Effector memory CD8-positive, alpha-beta T cell (primary cell): ENCODE measurements at places on chromosomes 5 and 9.
A peak's percentile ranks its signal among the peaks of the same experiment; 100 is the strongest.

GRCh38 chr5:17709011-17709710, 74.9 kb downstream of the TAF11L14 start:
- no peaks in the 10 kb centered on the region for H3K36me3 ChIP-seq
- H3K4me3 ChIP-seq = no peak overlapping the region
- H3K27me3 ChIP-seq = no peaks in the 10 kb centered on the region

- H3K4me3 ChIP-seq = no peak overlapping the region
- DNase-seq = no peak
- H3K36me3 ChIP-seq = no peaks in the 10 kb centered on the region
- no peaks in the 10 kb centered on the region for H3K27me3 ChIP-seq
- H3K27ac ChIP-seq = peak overlapping the region; percentile 8
These were observed 87.5 kb downstream of the TTLL11 start for GRCh38 chr9:122005597-122005996.

GRCh38 chr5:91293131-91293530, 90.0 kb downstream of the ARRDC3 start:
- no peaks in the 10 kb centered on the region for H3K36me3 ChIP-seq
- H3K27me3 ChIP-seq = no peaks in the 10 kb centered on the region
- H3K4me1 ChIP-seq = peaks cover 5% of the 10 kb centered on the region
- no peak overlapping the region for H3K4me3 ChIP-seq
- H3K27ac ChIP-seq = no peak overlapping the region
- no peak for DNase-seq

GRCh38 chr5:113474100-113474728, 14.0 kb downstream of the MCC start:
- no peaks in the 10 kb centered on the region for H3K36me3 ChIP-seq
- peaks cover 53% of the 10 kb centered on the region for H3K27me3 ChIP-seq
- no peak for DNase-seq
- no peaks in the 10 kb centered on the region for H3K4me1 ChIP-seq
- H3K27ac ChIP-seq = no peak overlapping the region

DNA sequence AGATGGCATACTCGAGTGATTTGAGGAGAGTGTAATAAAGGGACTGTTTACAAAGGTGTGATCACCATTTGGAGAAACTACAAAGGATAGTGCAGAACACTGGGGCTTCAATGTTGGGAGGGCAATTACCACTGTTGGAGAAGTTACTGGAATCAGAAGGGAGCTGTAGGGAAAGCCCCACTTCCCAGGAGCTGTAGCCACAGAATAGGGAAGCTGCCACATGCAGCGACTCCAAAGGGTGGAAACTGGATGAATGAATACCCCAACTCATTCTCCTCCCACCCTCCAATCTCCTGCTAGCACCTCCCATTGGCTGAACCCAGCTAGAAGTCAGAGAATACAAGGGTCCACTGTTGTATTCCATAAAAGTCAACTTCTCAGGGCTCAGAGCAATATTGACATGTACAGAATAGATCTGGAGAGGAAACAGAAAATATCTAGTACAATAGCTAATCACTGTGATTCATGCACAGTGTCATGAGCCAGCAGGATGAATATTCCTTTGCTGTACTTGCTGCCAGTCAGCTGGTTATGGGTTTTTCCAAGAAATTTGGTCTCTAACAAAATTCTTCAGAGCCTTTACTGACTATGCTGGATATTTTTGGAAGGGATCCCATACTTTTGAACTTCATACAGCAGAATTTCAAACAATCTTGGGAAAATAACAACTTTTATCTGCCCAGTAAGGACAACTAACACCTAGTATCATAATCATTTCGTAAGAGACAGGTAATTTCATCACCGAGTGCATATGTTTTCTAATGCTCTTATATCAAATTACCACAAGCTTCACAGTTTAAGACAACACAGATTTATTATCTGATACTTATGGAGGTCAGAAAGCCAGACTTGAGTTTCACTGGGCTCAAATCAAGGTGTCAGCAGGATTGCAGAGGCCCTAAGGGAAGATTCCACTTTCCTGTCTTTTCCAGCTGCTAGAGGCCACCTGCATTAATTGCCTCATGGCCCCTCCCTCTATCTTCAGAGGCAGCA, 39.6 kb downstream of the PDCD1LG2 start:
- no peaks in the 10 kb centered on the region for H3K36me3 ChIP-seq
- H3K27me3 ChIP-seq = peaks cover 6% of the 10 kb centered on the region
- H3K27ac ChIP-seq = no peak overlapping the region
- H3K4me3 ChIP-seq = no peak overlapping the region
- DNase-seq = no peak

GRCh38 chr5:85646641-85647040, 971.1 kb upstream of the COX7C start:
- H3K27me3 ChIP-seq = no peaks in the 10 kb centered on the region
- H3K36me3 ChIP-seq = no peaks in the 10 kb centered on the region
- no peak overlapping the region for H3K27ac ChIP-seq

GRCh38 chr5:116062352-116062751, 22.5 kb upstream of the COMMD10 start:
- peaks cover 36% of the 10 kb centered on the region for H3K27me3 ChIP-seq
- no peak for DNase-seq
- no peak overlapping the region for H3K4me3 ChIP-seq
- no peaks in the 10 kb centered on the region for H3K4me1 ChIP-seq
- H3K27ac ChIP-seq = no peak overlapping the region
- H3K36me3 ChIP-seq = peaks cover 5% of the 10 kb centered on the region

DNA sequence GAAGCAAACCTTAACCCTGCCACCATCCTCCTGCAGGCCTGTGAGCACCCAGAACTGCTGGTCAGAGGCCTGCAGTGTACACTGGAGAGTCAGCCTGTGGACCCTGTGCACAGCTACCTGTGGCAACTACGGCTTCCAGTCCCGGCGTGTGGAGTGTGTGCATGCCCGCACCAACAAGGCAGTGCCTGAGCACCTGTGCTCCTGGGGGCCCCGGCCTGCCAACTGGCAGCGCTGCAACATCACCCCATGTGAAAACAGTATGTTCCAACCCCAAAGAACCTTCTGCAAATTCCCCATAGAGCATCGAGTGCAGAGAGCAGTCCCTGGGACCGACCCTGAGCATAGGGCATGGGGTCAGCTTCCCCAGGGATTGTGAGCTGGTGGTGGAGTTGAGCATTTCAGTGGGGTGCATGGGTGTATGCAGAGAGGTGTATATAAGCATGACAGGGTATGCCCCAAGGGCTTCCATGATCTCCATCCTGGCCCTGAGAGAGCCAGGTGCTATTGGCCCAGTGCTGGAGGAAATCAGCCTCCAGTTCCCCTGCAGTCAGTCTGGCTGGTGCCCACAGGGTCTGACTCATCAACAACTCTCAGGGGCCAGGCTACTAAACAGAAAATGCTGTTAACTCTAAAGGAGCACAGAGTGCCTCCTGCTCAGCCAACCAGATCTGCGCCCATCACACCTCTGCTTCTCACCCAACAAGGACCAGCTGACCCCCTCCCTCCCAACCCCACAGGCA, 126.2 kb downstream of the SAXO1 start:
- H3K27me3 ChIP-seq = peaks cover 26% of the 10 kb centered on the region
- H3K4me3 ChIP-seq = no peak overlapping the region
- no peaks in the 10 kb centered on the region for H3K36me3 ChIP-seq

DNA sequence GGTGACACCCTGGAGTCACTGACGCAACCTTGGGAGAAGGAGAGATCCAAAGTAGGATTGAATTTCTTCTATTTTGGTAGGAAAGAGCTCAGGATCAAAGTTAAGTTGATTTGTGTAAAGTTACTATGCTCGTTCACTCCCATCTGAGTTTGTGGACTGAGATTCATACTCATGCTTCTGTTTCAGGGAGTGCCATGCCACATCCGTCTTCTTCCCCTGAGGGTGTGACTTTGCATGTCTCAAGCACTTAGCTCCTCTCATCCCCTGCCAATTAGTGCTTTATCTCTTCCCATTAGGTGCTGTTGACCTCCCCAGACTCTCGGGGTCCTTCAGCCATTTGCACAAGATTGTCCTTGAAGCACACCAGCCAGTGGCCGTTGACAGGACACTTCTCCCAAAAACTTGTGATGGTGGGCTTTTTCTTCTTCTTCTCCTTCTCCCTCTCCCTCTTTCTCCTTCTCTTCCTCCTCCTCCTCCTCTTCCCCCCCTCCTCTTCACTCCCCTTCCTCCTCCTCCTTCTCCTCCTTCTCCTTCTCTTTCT, 232.2 kb upstream of the KLF4 start:
- H3K27ac ChIP-seq = no peak overlapping the region
- DNase-seq = no peak
- no peaks in the 10 kb centered on the region for H3K4me1 ChIP-seq
- H3K36me3 ChIP-seq = no peaks in the 10 kb centered on the region
- no peak overlapping the region for H3K4me3 ChIP-seq

- no peak for DNase-seq
- H3K4me1 ChIP-seq = no peaks in the 10 kb centered on the region
- no peak overlapping the region for H3K4me3 ChIP-seq
- no peak overlapping the region for H3K27ac ChIP-seq
- no peaks in the 10 kb centered on the region for H3K36me3 ChIP-seq
These were observed 296.6 kb downstream of the MED10 start for GRCh38 chr5:6081727-6082210.

GRCh38 chr9:87836951-87837705, 45.5 kb upstream of the SPATA31E1 start:
- DNase-seq = no peak
- H3K4me3 ChIP-seq = no peak overlapping the region
- H3K36me3 ChIP-seq = no peaks in the 10 kb centered on the region
- no peaks in the 10 kb centered on the region for H3K4me1 ChIP-seq
- no peak overlapping the region for H3K27ac ChIP-seq

DNA sequence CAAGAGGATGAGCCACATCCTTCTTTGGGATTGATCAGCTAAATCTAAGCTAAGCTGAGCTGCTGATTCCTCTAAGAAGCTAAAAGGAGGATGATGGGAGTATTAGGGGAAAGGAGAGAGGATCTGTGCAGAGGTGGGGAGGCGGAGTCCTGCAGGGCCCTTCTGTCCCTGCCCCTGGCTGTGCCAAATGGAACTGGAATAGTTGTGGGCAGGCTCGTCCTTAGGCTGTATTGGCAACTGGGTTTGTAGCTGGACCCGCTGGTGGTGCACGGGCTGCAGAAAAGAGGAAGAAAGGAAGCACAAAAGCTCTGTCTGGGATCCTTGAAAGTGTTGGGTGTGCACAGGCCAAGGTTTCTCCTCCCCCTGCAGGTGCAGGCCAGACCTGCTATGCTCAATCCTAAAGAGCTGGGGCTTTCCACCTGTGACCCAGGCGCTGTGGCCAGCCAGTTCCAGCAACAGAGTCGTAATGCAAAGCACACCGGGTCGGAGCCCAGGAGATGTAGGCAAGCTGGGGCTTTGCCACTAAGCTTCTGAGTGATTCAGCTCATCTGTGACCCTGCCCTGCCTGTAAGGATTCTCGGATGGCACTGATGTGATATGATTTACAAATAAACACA, 9.8 kb downstream of the CLTB start:
- DNase-seq = no peak
- H3K27me3 ChIP-seq = no peaks in the 10 kb centered on the region
- H3K36me3 ChIP-seq = peaks cover 52% of the 10 kb centered on the region
- H3K27ac ChIP-seq = peak overlapping the region; percentile 30
- no peak overlapping the region for H3K4me3 ChIP-seq

- no peaks in the 10 kb centered on the region for H3K4me1 ChIP-seq
- DNase-seq = no peak
- H3K27ac ChIP-seq = no peak overlapping the region
- peaks cover 4% of the 10 kb centered on the region for H3K36me3 ChIP-seq
- H3K4me3 ChIP-seq = no peak overlapping the region
These were observed 1014.6 kb downstream of the DTWD2 start for GRCh38 chr5:117973785-117974184.

DNA sequence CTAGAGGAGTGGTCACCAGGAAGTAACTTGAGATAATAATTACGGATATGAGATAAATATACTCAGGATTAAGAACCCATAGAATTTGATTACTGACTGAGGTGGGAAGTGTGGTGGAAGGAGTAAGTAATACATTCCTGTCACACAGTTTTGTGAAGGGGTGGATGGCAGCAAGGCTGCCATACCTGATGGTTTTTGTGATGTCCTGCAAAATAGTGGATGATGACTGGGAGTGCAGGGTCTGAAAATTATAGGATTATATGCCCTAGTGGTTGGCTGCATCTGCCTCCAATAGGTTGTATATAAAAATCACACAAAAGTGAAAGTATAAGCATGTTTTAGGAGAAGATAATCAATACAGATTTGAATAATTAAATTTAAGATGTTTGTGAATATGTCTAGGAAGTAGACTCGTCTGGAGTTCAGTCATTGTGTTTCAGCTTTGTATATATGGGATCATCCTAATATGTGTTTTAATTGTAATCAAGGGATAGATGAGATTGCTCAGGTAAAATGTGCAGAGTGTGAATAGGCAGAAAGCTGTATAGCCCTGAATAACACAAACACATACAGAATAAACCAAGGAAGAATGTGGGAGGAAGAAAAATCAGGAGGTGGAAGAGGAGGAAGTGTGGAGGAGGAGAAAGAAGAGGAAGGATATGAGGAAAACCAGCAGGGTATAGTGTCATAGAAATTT, 5.5 kb downstream of the SELENOP start:
- no peak overlapping the region for H3K4me3 ChIP-seq
- DNase-seq = no peak
- no peaks in the 10 kb centered on the region for H3K4me1 ChIP-seq
- no peaks in the 10 kb centered on the region for H3K27me3 ChIP-seq

GRCh38 chr5:56291079-56291643, 58.0 kb upstream of the ANKRD55 start:
- H3K27me3 ChIP-seq = no peaks in the 10 kb centered on the region
- no peaks in the 10 kb centered on the region for H3K4me1 ChIP-seq
- no peak overlapping the region for H3K27ac ChIP-seq
- DNase-seq = no peak

- no peaks in the 10 kb centered on the region for H3K4me1 ChIP-seq
- no peak for DNase-seq
- no peak overlapping the region for H3K27ac ChIP-seq
- no peaks in the 10 kb centered on the region for H3K27me3 ChIP-seq
- no peak overlapping the region for H3K4me3 ChIP-seq
- no peaks in the 10 kb centered on the region for H3K36me3 ChIP-seq
These were observed 546.3 kb downstream of the MAT2B start for GRCh38 chr5:164051745-164052144.

GRCh38 chr9:107273634-107274033, 9.4 kb upstream of the RAD23B start:
- no peak overlapping the region for H3K4me3 ChIP-seq
- H3K27me3 ChIP-seq = peaks cover 41% of the 10 kb centered on the region
- H3K4me1 ChIP-seq = peaks cover 2% of the 10 kb centered on the region
- H3K27ac ChIP-seq = no peak overlapping the region
- no peak for DNase-seq

GRCh38 chr5:33795496-33795895, 96.3 kb downstream of the ADAMTS12 start:
- no peak for DNase-seq
- no peak overlapping the region for H3K4me3 ChIP-seq
- H3K36me3 ChIP-seq = peaks cover 3% of the 10 kb centered on the region
- H3K4me1 ChIP-seq = no peaks in the 10 kb centered on the region
- peaks cover 6% of the 10 kb centered on the region for H3K27me3 ChIP-seq
- no peak overlapping the region for H3K27ac ChIP-seq

DNA sequence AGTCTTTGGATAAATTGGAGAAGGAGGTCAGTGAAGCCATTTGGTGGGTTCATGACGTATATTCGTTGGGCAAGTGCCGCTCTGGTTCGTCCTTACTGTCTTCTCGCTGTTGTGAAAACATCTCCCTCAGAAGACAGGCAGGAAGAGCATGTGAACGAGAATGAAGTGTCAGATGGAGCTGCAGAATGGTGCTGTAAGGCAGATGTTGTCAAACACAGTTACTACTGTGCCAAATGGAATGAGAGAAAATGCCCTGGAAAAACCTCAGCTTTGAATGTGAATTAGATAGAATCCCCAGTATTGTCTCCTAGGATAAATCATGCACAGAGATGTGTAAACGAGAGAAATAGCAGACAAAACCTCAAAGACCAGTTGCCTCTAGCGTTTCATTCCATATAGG, 121.5 kb downstream of the CAMK4 start:
- H3K4me1 ChIP-seq = peaks cover 27% of the 10 kb centered on the region
- no peaks in the 10 kb centered on the region for H3K27me3 ChIP-seq
